ENCODE measurements at places on chromosomes 4 and X.

DNA sequence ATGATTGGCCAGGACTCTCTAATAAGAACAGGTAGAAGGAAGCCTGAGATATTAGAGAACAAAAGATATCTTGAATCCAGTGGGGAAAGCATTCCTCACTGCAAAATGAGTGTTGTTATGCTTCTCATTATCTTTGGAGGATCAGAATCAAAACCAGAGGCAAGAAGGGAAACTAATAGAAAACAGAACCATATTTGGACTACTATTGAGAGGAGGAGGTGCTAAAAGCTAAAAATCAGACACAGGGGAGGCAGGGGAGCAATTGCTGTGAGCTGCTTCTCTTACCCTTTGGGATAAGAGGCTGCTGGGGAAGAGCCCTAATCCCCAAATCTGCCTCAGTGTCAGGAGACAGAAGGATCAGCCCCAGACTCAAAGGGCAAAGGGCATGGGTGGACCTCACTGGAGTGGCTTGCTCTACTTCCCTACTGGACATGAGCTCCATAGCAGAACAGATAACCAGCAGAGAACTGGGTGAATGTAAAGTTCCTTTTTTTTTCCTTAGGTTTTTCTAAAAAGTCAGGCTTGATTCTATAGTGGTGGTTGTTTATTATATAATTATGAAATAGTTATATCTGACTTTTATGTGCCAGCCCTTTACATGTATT is 60.1 kb downstream of the SEPTIN11 start:
- DNase-seq, result no peak

GRCh38 chrX:142201113-142201512 is 4.0 kb downstream of the MAGEC2 start:
- DNase-seq, result no peak

DNA sequence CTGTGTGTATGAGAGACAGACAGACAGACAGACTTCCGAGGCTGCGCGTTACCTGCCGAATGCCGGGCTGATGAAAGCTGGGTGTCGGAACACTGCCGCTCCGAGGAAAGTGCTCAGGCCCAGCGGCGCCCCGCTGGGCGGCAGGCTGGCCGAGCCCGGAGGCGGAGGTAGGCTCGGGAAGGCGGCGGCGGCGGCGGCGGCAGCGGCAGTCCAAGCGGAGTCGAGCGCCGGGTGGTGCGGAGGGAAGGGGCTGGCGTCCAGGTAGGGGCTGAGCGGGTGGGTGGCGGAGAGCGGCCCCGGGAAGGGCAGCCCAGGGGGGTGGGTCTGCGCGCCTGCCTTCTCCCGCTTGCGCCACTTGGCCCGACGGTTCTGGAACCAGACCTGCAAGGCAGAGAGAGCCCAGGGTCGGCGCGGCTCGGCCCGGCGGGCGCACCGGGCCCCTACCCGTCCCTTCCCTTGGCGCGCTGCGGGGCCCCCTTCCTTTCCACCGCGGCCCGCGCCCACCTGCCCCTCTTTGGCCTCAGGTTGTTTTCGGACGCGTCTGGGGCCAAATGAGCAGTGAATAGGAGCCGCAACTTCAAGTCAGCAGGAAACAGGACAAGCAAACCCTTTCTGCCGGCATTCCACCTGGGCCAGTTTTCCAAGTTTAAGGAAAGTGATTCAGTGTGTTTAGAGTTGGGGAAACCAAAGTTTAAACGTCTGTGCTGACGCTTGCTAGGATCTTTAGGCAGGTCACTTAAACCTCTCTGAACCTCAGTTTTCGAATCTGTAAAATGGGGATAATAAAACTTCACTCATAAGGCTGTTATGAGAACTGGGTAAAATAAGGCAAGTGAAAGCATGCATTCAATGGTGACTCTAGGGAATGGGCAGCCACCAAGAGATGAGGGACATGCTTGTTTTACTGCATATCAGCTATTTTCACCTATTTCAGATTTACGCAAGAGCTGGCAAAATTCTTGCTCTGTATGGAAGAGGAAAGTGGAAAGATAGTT is 8.4 kb downstream of the ARX start:
- no peak for DNase-seq

GRCh38 chr4:126532527-126532926 is 1100.2 kb upstream of the INTU start:
- no peak for DNase-seq

- no peak for DNase-seq
Observed at GRCh38 chrX:38277802-38278201, 49.5 kb downstream of the RPGR start.

DNA sequence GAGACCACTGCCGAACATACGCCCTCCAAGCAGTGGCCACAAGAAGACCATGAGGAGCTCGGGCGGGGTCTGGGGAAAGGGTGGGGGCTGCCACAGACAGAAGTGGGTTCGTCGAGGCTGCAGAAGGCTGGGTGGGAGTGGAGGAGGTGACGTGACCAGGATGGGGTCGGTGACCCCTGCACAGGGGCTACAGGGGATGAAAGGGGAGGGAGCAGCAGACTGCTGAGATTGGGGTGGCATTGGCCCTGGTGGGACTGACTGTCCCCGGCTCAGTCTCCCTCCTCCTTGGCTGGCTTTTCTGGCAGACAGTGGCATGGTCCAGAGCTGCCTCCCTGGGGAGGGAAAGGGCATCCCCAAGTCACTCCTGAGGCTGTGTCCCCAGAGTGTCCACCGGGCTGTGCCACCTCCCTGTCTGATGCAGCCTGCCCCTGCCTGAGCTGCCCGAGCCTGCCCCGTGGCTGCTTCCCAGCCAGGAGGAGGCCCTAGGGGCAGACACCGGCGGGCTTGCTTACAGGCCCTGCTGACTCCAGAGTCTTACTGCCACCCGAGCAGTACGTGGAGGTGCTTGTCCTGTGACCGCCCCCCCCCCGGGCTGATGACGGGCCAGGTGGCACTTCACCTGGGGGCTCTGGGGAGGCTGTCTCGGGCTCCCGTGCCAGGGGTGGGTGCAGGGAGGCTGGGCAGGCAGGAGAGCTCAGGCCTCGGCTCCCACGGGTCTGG is 7.2 kb downstream of the SH3BP2 start:
- no peak for DNase-seq

- peak; percentile 36 for DNase-seq
Observed at GRCh38 chr4:48109413-48110263, 24.4 kb downstream of the TXK start.

DNA sequence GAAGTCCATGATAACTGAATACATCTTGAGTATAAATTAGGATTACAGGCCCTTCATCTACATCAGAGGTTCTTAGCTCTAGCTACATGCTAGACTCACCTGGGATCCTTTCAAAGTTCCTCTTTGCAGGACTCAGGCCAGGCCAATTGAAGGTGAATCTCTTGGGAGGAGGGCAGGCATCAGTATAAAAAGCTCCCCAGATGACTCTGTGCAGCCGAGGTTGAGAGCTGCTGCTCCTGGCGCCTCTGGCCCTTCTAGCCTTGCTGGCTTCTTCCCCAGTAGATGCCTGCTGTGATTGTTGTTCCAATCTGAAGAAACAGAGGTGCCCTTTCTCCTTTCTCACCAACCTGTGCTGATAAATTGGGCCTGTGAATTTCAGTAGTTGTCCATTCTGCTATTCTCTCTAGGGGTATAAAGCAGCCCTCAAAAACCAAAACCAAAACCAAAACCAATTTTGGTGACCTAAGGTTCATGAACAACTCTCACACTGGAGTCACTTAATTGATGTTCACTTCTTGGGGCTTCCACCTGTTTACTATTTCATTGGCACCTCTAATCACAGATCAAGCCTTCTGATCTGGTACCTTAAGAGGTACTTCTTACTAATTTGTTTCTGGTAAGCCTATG is 78.7 kb downstream of the SUPT20HL2 start:
- DNase-seq, result no peak

DNA sequence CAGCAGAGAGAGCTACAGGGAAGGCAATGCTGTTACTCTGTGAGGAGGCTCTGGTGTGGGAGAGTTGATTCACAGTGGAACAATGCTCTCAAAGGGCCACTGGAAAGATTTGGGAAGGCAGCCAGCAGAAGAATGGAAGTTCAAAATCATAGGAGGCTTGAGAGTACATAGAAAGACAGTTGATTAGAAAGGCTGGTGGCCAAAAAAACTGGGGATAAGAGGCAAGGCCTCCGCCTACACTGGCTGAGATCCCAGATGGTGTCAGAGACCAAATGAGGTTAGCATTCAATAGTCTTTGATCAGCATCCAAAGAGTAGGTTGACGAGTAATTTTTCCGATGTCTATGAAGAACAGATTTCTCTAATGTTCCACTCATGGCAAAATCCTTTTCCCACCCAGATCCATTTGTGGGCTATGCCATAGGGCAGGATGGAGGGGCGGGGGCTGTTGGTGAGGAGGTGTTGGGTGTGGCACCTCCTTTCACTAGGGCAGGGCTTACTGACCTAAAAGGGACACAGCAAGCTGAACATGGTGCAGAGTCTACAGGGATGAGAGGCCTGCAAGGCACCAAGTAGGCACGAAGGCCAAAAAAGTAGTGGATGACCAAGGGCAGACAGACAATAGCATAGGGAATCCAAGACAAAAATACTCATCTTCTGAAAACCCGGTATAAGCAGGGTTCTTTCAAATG is 15.1 kb downstream of the TEC start:
- no peak for DNase-seq

DNA sequence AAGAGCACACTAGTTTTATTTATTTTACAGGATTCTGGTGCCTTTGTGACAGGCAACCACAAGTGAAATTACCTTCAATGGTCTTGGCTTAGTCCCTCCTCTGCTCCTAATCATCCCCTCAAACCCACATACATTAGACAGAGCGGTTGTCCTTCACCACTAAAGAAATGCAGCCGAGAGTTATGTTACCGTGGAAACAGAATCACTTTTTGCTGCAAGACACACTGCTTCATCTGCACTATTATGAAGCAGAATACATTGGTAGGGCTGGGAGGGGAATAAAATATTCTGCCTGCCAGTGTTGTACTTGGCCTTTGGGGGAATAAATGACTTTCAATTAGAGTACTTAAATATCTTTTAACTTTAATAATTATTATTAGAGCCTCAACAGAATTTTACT is 75.2 kb downstream of the ARHGEF38 start:
- DNase-seq, result no peak

DNA sequence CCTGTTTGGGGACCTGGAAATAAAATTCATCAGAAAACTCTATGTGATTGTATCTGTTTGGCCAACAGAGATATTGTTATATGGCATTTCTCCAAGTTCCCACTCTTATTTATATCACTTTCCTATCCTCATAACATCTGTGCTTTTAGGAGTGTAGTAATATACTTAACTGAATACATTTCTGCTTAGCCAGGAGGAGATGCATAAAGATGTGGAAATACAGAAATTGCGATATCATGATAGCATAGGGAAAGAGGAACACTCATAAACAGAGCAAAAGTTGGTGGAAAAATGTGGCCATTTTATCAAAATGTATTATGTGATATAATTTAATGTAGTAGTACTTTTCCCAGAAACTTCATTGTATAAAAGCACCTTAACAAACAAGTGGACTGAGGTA is 46.1 kb upstream of the TSPAN7 start:
- no peak for DNase-seq

DNA sequence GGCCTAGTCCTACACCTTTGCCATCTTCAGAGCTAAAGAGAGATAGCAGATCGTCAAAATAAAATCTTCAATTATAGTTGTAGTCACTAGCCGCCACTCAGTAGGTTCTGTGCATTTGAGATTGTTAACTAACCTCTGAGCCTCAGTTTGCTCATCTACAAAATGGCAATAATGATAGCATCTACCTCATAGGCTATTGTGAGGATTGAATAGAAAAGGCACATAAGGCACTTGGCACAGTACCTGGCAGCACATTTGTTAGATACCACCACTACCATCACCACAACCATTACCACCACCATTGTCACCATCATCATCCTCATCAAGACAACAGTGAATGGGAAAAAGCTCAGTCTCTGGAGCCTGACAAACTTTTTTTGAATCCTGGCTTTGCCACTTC is 134.6 kb downstream of the AMMECR1 start:
- DNase-seq, result no peak

DNA sequence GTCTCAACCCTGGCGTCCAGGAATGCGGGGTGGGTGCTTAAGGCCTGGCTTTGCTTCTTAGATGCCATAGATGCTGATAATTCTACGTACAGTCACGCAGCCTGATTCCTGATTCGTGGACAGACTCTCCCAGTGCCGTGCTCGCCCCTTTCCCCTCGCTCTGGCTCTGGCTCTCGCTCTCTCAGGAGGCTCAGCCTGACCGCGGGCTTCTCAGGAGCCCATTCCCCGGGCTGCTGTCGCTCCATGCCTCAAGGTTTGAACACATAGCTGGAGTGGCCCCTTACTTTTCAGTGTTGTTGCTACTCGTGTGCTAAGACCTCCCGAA is 59.2 kb upstream of the ZC4H2 start:
- DNase-seq, result no peak

- DNase-seq, result no peak
Observed at GRCh38 chr4:75490155-75490554, 24.0 kb downstream of the RCHY1 start.

- DNase-seq, result peak; percentile 37
Observed at GRCh38 chr4:169791527-169792156, 33.9 kb upstream of the HPF1 start.

DNA sequence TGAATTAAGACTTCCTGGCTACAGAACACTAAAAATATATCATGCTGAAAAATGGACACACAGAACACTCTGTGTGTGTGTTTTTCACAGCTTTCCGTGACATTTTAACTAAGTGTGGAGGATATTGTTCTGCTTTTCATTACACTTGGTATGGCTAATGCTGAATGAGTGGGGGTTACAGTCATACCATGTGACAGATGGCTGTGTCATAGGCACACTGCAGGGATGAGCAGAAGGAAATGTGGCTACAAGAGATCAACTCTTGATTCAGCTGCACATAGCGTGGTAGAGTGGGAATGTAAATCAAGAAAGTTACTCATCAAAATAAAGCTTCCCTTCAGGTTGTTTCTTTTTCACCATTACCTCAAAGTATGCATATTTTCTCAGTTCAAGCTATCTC is 669.8 kb downstream of the IQCM start:
- peak; percentile 42 for DNase-seq
